ENCODE measurements at places on chromosomes 16 and 17. TPM values are rescaled to one million over a fixed set of nuclear protein-coding genes. Genes with fewer than 3 reads are reported as not detected.

The WSCD1 gene
- total RNA-seq, result 0.72 TPM

The VAT1 gene
- total RNA-seq, result 55.8 TPM

- no peaks in the 10 kb centered on the region for H3K36me3 ChIP-seq
- peaks cover 86% of the 10 kb centered on the region for H3K4me1 ChIP-seq
- H3K4me3 ChIP-seq, result no peak overlapping the region
- peak overlapping the region; percentile 76 for H3K27ac ChIP-seq
- no peaks in the 10 kb centered on the region for H3K27me3 ChIP-seq
Observed at GRCh38 chr16:57634171-57634570, 5.7 kb downstream of the ADGRG1 start.

DNA sequence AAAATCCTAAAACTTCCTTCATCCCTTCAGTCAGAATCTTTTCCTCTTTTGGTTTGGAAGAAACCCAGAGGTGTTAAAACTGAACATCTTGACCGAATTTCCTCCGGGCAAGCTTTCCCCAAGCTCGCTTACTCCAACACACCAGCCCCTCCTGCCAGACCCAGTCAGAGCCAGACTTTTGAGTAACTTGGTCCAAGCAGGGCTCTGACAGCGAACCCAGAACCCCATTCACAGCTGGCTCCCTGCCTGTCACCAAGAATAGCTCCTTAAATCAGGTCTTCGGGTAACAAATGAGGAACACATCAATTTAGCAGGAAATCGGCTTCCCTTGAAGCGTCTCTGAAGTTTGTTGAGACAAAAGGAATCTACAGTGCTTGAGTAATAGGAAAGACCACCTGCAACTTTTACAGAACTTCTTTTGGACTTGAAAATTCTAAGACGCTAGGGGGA is 27.3 kb downstream of the GAS7 start:
- no peaks in the 10 kb centered on the region for H3K36me3 ChIP-seq
- peak; percentile 43 for DNase-seq
- peaks cover 20% of the 10 kb centered on the region for H3K4me1 ChIP-seq
- no peaks in the 10 kb centered on the region for H3K27me3 ChIP-seq
- H3K4me3 ChIP-seq, result no peak overlapping the region

- H3K27me3 ChIP-seq, result no peaks in the 10 kb centered on the region
- no peaks in the 10 kb centered on the region for H3K36me3 ChIP-seq
- no peaks in the 10 kb centered on the region for H3K4me1 ChIP-seq
- DNase-seq, result no peak
- no peak overlapping the region for H3K4me3 ChIP-seq
Observed at GRCh38 chr16:26120729-26121128, 429.0 kb downstream of the HS3ST4 start.

DNA sequence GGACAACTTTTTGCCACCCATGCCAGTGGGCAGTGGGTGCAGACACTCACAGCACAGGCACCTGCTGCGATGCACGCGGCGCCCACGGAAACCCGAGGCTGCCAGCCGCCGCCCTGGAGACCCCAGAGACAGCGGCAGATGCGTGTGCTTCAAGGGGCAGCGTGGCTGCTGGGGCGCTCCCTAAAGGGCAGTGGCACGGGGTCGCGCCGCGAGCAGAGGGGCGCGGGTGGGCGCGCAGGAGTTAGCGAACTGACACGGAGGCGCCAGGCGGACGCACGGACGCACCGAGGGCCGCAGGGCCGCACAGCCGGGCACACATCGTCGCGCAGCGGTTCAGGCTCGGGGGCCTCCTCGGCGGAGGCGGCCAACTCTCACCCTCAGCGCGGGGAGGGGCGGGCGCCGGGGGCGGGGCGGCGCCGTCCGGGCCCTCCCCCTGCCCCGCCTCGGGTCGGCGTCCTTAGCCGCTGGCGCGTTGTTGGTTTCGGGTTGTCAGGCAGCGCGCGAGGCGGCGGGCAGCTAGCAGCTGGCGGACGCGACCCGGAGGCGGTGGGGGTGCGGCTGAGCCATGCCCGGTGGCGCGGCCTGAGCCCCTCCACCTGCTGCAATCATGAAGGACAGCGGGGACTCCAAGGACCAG is at the start of gene KIF19:
Gene KIF19 (plus strand): TSS at position 484 of the 637 bp plus-strand sequence. CDS start 124 bp downstream, at position 608.
- H3K36me3 ChIP-seq, result no peaks in the 10 kb centered on the region
- peaks cover 24% of the 10 kb centered on the region for H3K4me1 ChIP-seq
- H3K4me3 ChIP-seq, result peak within 1 kb of the TSS; percentile 44
- H3K27ac ChIP-seq, result no peak within 1 kb of the TSS

DNA sequence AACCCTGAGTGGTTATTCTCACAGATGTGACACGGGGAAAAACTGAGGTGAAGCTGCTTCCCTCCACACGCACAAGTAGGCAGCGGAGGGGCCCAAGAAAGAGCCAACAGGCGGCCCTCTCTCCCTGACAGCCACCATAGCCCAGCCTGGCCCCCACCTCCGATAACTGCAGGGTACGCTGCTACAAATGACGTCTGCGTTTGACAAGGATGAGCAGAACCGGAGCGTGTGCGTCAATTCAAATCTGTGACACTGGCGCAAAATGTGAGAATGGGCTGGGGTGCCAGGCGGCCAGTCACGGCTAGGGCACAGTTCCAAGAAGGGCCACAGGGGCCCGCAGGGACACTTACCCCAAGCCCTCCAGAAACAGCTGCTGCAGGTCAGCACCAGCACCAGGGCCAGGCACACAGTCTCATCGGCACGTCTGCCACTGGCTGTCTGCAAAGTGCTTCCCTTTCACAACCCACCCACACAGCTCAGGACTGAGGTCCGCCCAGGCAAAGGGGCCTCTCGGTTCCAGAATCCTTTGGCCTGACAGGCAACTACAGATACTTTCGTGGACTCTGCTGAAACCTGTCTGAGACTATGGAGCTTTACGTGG is 14.4 kb downstream of the AXIN1 start:
- no peak overlapping the region for H3K27ac ChIP-seq
- peaks cover 17% of the 10 kb centered on the region for H3K36me3 ChIP-seq
- no peak for DNase-seq
- peaks cover 34% of the 10 kb centered on the region for H3K4me1 ChIP-seq
- H3K4me3 ChIP-seq, result no peak overlapping the region

- H3K27ac ChIP-seq, result peak overlapping the region; percentile 55
- H3K36me3 ChIP-seq, result no peaks in the 10 kb centered on the region
- peaks cover 20% of the 10 kb centered on the region for H3K4me1 ChIP-seq
- peak overlapping the region; percentile 23 for H3K4me3 ChIP-seq
- H3K27me3 ChIP-seq, result no peaks in the 10 kb centered on the region
- DNase-seq, result peak; percentile 84
Observed at GRCh38 chr16:85220125-85220839, 108.0 kb upstream of the CIBAR2 start.

GRCh38 chr16:3793161-3793576 is 75.8 kb upstream of the TRAP1 start:
- no peak overlapping the region for H3K4me3 ChIP-seq
- H3K4me1 ChIP-seq, result peaks cover 13% of the 10 kb centered on the region
- H3K27me3 ChIP-seq, result no peaks in the 10 kb centered on the region

DNA sequence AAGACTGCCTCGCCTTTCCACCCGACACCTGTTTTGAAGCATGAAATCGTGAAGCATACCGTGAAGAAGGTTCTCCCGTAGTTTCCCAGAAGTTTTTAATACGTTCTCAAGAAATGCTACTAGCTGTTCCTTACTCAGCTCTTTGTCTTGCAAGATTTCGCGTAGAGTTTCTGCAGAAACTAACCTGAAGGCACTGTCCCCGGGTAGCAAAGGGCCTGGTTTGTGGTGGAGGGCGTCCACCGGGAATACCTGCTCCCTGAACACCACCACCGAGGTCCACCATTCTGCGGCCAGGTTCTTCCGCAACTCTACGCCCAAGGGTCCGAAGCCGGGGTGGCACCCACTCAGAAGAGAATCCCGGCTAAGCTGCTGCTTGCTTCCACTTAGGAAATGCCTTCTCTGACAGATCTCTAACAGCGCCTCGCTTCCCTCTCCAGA is 487 bp downstream of the POLG2 start:
- no peaks in the 10 kb centered on the region for H3K27me3 ChIP-seq
- H3K27ac ChIP-seq, result peak overlapping the region; percentile 89
- peak; percentile 17 for DNase-seq
- H3K4me1 ChIP-seq, result peaks cover 74% of the 10 kb centered on the region
- peak overlapping the region; percentile 78 for H3K4me3 ChIP-seq
- peaks cover 54% of the 10 kb centered on the region for H3K36me3 ChIP-seq
